HL-60 (cell line): ENCODE measurements at places on chromosomes 11 and 22.
A peak's percentile ranks its signal among the peaks of the same experiment; 100 is the strongest.

DNA sequence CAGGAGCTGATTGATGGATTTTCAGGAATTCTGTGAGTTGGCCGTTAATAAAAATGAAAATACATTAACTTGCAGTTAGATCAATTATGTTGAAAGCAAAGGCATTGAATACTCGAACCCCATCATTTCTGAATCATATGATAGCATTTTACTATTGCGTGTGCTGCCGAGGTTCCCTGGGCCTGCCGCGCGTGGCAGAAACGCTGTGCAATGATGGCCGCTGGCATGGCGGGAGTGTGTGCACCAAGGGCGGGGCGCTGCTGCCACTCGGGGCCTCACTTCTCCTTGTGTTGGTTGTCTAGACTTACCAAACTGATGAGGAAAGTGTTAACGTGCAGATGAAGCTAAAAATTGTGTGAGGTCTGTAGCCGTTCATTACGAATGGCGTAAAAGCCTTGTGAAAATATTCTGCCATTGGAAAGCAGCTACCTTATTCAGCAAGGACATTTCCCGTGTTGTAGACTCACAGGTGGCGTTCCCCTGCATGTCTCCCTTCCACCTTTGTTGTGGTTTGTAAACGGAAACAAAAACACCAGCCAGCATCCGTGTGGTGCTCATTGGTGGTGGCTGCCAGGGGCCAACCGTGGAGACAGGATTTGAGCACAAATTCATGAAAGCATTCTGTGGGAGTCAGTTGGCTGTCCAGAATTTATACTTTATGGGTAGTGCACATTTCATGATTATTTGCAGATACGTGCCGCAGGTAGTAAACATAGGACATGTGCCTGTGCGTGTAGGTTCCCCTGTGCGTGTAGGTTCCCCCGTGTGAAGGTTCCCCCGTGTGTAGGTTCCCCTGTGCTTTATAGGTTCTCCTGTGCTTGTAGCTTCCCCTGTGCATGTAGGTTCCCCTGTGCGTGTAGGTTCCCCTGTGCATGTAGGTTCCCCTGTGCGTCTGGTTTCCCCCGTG, 5.9 kb upstream of the GRAMD4 start:
- DNase-seq: peak; percentile 68

DNA sequence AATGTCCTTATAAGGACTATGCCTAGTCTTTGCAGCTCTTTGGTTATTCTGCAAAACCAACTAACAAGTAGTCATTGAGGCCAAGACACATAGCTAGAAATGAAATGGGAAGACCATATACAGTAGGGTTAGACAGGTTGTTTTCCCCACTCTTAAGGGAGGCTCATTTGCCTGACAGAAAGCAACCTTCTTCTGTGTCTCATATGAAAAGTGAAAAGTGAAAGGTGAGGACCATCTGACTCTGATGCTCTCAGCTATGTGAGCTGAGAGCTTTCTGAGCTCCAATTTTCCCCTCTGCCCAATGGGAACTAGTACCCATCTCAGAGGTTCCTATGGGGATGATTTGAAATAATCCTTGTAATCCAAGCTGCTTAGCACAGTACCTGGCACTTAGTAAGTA, 142.0 kb upstream of the BDNF start:
- DNase-seq: no peak

DNA sequence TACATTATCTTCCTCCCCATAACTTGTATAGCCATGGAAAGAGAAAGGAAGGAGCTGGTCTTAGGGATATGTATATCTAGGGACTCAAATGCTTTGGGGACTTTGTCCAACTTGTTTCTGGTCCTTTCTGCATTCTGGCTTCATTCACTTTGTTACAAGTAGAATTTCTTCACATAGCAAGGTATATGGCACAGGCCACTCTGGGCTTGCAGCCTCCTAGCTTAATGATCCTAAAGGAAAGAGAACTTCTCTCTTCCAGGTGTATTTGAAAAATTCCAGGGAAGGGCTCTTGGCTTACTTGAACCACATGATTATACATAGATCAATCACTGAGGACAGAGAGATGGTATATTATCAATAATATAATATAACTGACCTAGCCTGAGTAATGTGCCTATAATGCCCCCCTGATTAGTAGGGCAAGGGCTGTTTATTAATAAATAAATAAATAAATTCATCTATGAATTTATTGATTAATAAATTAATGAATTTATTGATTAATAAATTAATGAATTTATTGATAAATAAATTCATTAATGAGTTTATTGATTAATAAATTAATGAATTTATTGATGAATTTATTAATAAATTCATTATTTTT, 48.2 kb upstream of the CEP295 start:
- peak; percentile 10 for DNase-seq

DNA sequence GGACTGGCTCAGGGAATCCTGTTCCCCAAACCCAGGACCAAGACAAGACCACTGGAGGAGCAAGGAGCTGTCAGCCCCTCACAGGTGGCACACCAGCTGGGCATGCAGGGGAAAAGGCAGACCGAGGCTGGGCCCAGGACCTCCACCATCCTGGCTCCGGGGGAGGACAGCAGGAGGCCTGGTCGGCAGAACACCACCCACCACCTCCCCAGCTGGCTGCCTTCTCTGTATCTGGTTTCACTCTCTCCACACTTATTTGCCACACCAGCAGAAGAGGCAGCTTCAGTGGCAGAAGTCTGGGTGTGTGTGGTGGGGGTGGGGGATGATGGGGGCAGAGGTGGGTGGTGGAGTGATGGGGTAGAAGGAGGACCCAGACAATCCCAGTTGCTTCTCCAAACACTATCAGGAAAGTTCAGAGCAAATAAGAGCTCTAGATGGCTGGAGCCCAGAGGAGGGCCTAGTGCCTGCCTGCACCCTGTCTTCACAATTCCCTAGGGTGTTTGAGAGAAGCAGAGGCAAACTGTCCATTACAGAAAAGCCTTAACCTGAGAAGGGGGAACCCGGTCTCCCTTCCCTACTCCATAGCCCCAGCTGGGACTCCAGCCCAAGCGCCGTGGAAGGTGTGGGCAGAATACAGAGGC, 51.9 kb upstream of the CDON start:
- DNase-seq: no peak

DNA sequence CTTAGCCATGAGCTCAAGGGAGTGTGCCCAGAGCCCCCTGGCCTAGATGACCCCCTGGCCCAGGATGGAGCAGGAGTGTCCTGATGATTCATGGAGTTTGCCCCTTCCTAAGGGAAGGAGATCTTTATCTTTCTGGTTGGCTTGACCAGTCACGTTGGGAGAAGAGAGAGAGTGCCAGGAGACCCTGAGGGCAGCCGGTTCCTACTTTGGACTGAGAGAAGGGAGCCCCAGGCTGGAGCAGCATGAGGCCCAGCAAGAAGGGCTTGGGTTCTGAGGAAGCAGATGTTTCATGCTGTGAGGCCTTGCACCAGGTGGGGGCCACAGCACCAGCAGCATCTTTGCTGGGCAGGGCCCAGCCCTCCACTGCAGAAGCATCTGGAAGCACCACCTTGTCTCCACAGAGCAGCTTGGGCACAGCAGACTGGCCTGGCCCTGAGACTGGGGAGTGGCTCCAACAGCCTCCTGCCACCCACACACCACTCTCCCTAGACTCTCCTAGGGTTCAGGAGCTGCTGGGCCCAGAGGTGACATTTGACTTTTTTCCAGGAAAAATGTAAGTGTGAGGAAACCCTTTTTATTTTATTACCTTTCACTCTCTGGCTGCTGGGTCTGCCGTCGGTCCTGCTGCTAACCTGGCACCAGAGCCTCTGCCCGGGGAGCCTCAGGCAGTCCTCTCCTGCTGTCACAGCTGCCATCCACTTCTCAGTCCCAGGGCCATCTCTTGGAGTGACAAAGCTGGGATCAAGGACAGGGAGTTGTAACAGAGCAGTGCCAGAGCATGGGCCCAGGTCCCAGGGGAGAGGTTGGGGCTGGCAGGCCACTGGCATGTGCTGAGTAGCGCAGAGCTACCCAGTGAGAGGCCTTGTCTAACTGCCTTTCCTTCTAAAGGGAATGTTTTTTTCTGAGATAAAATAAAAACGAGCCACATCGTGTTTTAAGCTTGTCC, 14.3 kb downstream of the ADORA2A start:
- DNase-seq: no peak

DNA sequence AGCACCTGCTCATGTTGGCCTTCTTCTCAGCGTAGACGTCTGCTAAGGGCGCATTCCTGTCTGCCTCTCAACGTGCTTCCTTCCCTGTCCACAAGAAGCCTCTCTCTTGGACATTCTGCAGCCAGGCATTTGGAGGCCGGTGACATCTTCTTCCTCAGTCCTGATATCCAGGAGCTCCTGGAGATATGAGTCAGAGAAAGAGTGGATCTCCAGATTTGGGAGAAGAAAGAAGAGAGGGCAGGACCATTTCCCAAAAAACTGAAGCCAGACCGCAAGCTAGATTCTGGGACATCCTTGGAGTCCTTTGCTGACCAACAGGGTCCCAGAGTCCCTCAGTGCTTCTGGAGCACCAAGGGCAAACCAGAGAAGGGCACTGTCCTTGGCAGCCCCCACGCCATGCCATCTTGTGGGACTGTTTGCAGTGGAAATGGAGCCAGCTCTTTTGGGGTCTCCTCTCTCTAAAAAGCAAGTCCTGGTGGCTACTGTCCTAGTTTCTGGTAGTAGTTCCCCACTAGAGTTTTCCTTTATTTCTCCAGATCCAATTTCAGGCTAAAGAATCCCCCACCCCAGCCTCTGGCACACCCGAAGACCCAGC, 36.1 kb upstream of the SYT13 start:
- DNase-seq: no peak

DNA sequence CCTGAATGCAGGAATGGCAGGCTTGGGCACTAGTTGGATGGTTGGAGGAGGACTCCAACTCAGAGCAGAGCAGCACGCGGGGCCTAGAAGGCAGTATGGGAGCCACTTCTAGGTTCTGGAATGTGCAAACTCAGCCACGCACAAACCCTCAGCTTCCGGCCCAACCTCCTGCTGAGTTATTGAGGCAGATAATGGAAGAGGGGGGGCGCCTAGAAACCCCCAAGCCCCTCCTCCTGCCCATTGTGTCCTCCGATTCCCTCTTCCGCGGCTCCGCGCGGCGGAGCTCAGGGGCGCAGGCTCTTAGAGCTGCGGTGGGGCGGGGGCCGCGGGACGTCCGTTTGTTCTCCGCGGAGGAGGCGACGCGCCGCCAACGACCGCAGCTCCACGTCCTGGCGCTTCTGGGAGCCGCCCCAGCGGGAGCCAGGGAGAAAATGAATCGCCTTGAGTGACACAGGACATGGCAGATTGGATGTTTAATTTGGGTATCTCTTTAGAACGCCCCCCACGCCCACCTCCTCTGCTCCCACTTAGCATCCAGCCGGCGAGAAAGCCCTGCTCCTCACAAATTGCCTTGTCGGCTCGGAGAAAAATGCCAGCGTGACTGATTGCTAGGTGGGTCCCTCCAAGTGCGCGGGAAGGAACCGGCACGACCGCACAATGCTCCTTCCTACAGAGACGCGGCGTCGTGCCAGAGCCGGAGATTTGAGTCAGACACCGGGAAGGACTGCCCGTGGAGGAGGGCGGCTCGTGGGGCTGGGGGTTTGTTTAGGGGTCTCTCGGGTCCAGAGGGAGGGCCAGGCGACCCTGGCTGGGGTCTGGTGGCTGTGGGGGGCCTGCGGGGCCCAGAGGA, 144.6 kb downstream of the NECTIN1 start:
- peak; percentile 51 for DNase-seq

GRCh38 chr11:69635195-69635594, 5.8 kb upstream of the CCND1 start:
- no peak for DNase-seq

- peak; percentile 64 for DNase-seq
Measured at GRCh38 chr22:43230971-43231723, 44.2 kb upstream of the TTLL12 start.

DNA sequence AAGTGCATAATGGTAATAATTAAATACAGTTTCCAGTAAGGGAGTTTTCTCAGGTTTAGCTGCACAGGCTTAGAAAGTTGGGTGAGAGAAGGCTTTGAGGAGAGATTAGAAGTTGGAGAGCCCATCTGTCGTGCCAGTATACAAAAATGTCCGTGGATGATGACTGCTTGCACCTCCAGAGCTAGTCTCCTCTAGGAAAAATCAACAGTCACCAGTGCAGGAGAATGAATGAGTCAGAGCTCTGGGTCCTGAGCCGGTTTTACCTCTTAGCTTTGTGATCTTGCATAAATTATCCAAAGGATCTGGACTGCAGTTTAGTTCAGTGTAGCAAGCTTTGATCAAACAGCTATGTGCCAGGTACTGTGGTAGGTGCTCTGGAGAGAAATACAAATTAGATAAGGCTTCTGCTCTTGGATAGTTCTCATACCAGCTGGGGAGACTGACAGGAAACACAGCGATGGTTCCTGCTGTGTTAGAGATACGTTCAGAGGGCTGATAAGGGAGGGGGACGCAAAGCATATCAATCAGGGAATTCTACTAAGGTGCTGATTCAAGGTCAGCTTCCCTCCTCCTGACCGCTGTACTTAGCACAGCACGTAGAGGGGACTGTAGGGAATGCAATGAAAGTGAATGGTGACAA, 125.9 kb downstream of the TEAD1 start:
- no peak for DNase-seq

DNA sequence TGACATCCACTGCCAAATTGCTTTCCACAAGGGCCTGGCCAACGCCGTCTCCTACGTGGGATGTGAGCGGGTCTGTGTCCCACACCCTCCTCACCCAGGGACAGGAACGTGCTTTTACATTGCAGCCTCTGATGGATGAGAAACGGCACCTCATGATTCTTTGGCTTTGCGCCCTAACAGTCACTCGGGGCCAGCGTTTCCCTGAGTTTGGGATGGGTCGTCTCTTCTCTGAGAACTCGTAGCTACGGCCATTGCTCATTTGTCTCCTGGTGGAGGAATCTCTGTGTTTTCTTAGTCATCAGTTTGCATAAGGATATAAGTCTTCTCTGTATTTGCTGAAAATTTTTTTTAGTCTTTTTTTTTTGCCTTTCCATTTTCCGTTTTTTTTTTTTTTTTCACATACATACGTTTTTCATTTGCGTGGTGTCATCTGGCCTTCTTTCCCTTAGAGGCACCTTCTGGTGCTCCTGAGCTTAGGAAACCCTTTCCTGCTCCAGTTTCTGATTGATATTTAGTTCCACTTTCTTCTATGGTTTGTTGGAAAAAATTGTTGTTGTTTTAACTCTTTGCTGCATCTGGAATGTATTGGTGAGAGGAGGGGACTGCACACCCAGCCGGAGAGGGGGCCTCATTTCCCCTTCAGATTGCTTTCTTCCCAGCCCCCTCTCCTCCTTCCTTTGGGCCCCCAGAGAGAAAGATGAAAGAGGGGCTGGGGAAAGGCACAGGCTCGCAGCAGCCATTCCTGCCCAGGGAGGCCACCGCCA, 12.0 kb downstream of the TNNT3 start:
- no peak for DNase-seq

DNA sequence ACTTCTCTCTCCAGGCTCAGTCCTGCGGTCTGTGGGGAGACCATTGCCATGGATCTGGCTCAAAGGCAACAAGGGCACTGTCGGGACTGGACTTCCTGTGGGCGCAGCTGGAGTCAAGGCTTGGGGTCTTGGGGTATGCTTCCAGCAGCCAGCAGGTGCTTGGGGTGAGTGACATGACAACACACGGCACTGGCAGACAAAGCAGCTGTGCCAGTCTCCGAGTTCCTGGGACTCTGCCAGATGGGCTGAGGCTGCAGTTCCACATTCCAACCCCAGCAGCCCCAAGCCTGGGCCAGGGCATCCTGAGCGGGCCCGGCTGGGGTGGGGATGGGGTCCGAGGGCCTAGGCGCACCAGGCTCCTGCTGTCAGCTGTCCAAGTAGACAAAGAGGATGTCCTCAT, 12.3 kb downstream of the GUCD1 start:
- DNase-seq: no peak

GRCh38 chr11:114987186-114987760, 308.9 kb downstream of the NXPE2 start:
- no peak for DNase-seq

- no peak for DNase-seq
Measured at GRCh38 chr11:71255323-71255722, 2.9 kb upstream of the SHANK2 start.
